Effector CD8-positive, alpha-beta T cell (primary cell): ENCODE measurements at places on chromosomes 1 and 21.

- DNase-seq: no peak
Observed at GRCh38 chr1:160428655-160429054, 28.3 kb downstream of the VANGL2 start.

DNA sequence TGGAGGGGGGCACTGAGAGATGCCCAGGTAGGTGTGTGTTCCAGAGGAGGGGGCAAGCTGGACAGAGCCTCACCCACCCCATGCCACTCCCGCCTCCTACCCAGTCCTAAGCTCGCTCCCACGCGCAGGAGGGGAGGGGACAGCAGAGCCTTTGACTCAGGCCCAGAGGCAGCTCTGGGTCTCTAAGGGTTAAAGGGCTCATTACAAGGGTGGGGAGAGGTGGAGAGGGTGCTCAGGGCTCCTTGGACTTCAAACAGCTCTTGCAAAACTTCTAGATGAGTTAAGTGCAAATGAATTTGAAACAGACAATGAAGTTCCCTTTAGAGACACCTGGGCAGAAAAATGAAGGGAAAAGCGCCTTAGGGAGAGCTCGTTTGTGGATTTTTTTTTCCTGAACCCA is 104.2 kb upstream of the CASZ1 start:
- no peak for DNase-seq

DNA sequence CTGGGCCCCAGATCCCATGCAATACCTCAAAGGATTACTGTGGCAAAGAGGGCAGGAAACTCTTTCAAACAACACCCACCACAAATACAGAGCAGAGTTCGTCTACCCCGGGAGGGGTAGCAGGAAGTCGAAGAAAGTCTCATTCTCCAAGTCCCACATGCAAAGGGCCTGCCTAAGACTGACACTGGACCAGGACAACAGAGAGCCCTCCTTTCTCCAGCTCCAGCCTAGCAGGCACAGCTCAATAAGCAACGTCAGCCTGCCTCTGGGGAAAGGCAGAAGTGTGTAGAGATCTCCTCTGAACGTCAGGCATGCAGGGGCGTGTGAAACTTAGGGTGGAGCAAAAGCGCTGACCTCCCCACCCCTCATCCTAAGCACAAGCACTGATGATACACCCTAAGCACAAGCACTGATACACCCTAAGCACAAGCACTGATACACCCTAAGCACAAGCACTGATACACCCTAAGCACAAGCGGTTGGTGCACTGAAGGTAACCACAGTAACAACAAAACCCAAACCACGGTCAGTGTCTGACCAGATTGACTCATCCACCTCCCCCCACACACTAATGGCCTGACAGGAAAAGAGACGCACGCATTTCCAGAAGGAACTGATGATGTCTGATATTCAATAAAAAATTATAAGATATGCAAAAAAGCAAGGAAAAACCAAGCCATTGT is 1.3 kb downstream of the KRTAP12-3 start:
- DNase-seq: no peak

GRCh38 chr1:3074297-3074741 is 5.3 kb downstream of the PRDM16 start:
- DNase-seq: no peak

DNA sequence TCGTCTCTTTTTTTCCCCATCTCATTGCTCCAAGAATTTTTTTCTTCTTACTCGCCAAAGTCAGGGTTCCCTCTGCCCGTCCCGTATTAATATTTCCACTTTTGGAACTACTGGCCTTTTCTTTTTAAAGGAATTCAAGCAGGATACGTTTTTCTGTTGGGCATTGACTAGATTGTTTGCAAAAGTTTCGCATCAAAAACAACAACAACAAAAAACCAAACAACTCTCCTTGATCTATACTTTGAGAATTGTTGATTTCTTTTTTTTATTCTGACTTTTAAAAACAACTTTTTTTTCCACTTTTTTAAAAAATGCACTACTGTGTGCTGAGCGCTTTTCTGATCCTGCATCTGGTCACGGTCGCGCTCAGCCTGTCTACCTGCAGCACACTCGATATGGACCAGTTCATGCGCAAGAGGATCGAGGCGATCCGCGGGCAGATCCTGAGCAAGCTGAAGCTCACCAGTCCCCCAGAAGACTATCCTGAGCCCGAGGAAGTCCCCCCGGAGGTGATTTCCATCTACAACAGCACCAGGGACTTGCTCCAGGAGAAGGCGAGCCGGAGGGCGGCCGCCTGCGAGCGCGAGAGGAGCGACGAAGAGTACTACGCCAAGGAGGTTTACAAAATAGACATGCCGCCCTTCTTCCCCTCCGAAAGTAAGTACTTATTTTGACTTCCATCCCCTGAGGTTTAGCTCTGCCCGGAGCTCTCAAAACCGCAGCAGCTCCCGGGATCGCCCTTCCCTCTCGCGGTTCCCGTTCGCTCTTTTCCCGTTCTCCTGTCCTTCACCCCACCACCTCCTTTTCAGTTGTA is 1.5 kb downstream of the TGFB2 start:
- no peak for DNase-seq

- DNase-seq: no peak
Observed at GRCh38 chr1:239361403-239361802, 25.0 kb upstream of the CHRM3 start.

DNA sequence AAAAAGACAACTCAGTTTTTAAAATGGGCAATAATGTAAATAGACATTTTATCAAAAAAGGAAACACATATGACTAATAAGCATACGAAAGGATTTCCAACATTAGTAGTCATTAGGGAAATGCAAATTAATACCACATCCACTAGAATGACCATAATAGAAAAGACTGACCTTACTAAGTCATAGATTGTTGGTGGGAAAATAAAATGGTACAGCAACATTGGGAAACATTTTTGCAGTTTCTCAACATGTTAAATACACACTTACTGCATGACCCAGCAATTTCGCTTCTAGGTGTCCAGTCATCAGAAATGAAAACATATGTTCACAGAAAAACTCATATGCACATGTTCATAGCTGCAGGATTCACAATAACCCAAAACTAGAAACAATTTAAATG is 29.9 kb upstream of the SLC44A3 start:
- DNase-seq: no peak

DNA sequence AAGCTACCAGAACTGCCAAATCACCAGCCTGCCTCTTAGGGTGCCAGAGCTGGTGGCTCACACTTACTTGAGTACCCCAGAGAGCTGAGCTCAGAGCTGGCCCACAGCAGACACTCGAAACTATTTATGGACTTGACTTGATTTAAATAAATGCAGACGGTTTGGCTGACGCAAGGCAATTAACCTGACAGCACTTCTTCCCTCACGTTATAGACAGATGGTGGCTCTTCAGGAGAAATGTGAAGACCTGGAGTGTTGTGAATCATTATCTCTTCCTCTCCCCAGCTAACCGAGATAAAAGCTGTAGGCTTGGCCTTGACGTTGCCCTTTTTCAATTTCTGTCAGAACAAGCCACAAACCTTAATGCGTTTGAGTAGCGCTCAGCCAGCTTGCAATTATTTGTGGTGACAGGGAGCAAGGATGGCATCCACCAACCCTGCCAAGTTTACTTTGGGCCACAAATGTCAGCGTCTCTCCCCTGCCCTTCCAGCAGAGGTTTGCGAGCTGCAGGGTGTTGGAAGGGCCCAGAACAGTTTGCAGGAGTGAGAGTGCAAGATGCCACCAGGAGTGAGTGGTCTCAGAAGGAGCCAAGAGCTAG is 34.0 kb upstream of the BCAR3 start:
- no peak for DNase-seq

DNA sequence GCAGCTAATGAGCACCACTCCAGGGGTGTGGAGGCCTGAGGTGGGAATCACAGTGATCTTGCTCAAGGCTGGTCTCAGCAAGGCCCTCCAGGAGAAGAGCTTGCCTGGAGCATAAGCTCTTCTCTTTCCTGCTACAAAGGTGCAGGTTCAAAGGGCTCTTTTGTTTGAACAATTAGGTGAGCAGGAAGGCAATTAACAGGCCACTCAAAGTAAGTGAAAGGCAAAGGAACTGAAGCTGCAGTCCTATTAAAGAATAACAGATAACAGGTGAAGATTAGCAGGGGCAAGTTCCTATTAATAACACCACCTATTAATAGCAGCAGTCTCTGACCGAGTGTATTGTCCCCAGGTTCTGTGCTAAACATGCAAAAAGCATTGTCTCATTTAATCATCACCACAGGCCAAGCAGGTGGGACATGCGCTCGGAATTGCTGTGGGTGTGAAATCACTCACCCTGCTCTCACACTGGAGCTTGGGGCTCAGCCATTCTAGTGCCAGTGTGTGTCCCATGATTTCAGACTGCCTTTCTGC is 113.8 kb downstream of the RHOU start:
- DNase-seq: no peak

DNA sequence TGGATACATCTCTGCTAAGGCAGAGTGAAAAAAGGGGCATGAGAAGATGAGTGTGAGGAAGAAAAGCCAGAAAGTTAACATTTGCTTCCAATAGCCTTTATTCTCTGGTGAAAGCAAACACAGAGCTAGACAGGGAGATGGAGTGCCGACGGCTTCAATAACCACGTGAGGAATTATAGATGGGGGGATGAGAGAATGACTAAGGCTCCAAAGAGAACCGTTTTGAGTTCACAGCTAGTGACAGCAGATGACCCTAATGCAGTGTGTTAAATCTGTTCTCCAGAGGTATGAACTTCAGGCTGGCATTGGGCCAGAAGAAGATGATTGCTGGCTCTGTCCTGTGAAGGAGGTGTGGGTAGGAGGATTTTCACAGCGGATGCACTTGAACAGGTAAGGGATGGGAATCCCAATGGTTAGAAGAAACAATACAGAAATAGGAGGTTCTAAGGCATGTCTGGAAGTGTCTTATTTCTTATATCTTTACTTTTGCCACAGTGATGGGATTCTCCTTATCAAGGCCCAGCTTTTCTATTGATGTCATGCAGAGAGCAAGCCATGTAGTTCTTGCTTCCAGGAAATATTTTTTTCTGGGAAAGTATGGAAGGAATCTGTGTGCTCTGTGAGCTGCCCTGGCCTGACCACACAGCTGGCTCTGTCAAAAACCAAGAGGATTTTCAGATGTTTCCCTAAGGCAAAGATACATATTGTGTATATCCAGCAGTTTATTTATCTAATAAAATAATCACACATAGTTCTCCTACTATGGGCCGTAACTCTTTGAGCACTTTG is 573.8 kb downstream of the LTN1 start:
- no peak for DNase-seq

- no peak for DNase-seq
Observed at GRCh38 chr21:32371913-32372314, 20.9 kb downstream of the URB1 start.
